ENCODE measurements at places on chromosomes 5 and 9.

- no peak for DNase-seq
These were observed 24.5 kb upstream of the TOR1B start for GRCh38 chr9:129778469-129778868.

DNA sequence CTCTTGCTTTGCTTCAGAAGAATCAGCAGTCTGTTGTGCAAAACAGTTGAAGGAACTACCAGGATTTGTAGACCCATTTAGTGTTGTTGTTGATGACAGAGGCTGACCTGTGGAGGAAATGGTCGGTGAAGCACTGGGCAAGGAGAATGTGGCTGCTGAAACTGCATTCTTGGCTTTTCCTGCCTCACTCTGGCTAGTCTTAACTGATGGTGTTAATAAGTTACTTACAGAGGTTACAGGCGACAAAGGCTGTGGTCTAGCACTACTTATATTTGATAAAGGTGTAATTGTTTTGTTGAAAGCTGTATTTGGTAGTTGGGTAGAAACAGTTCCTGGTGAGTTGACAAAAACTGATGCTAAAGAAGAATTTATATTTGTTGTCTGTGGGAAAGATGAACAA lies 31.5 kb downstream of the MLANA start:
- no peak for DNase-seq

DNA sequence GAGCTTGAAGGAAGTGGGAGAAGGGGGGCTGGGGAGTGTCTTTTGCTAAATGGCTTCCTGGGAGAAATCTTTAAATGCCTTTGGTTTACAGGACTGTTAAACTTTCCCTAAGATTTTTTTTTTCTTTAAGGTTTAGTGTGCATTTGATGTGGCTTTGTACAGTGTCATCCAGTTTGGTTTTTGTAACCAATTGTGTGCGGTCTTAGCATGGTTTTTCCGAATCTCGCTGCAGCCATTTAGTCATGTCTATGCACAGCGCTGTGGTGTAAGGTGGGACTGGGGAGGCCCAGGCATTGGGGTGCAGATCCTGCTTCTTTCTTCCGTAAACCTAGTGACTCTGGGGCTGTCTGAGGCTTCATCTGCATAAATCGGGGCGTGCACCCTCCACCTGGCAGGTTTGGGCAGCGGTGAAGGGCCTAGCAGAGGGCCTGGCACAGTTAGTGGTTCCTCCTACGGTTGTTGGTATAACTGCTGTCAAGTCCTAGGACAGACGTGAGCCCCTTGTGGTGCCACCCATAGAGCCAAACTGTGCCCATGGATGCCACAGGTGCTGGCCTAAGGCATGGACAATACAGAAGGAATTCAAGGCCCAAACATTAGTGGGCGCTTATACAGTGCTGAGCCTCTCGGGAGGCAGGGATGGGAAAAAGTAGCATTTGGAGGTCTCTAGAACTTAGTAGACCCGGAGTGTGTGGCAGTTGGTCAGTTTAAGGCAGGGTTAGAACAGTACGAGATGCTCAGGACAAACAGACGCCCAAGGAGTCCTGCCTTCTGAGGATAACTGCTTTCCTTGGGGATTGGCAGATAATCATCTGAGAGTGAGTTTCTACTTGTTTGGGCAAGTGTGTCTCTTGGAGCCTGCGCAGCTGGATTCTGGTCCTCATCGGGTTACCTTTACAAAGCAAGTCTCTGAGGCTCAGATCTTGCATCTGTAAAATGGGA lies 1.5 kb downstream of the PRRC2B start:
- DNase-seq = peak; percentile 84

GRCh38 chr5:39169081-39169480 lies 50.3 kb downstream of the FYB1 start:
- DNase-seq = no peak

GRCh38 chr5:178762391-178762790 lies 31.9 kb upstream of the ZNF354A start:
- DNase-seq = no peak

GRCh38 chr9:36136894-36137391 lies 410 bp downstream of the GLIPR2 start:
- no peak for DNase-seq

Data from CD4-positive, alpha-beta T cell treated with Interleukin-17A for 4 hours (primary cell).